Activated naive CD8-positive, alpha-beta T cell treated with anti-CD3 and anti-CD28 coated beads, Interleukin-2, amount 10 ng/mL, durations not matched to agents 7 days and 5 days (primary cell): ENCODE measurements at places on chromosomes 16 and 17. TPM values are rescaled to one million over a fixed set of nuclear protein-coding genes. Genes with fewer than 3 reads are reported as not detected.

- no peak for DNase-seq
These were observed 11.7 kb downstream of the SMPD3 start for GRCh38 chr16:68436581-68436980.

- DNase-seq, result peak; percentile 91
These were observed at the start of gene MRTFB for GRCh38 chr16:14070877-14071575. Gene MRTFB, plus strand, starts transcription at chr16:14071319. Its CDS starts 69,288 bp downstream, at chr16:14140607.

GRCh38 chr16:26951950-26952349 is 114.8 kb upstream of the C16orf82 start:
- DNase-seq, result no peak

GRCh38 chr16:61820398-61820797 is 215.8 kb downstream of the CDH8 start:
- DNase-seq, result no peak

GRCh38 chr17:79679631-79680317 is 51.0 kb upstream of the ENPP7 start:
- DNase-seq, result no peak

DNA sequence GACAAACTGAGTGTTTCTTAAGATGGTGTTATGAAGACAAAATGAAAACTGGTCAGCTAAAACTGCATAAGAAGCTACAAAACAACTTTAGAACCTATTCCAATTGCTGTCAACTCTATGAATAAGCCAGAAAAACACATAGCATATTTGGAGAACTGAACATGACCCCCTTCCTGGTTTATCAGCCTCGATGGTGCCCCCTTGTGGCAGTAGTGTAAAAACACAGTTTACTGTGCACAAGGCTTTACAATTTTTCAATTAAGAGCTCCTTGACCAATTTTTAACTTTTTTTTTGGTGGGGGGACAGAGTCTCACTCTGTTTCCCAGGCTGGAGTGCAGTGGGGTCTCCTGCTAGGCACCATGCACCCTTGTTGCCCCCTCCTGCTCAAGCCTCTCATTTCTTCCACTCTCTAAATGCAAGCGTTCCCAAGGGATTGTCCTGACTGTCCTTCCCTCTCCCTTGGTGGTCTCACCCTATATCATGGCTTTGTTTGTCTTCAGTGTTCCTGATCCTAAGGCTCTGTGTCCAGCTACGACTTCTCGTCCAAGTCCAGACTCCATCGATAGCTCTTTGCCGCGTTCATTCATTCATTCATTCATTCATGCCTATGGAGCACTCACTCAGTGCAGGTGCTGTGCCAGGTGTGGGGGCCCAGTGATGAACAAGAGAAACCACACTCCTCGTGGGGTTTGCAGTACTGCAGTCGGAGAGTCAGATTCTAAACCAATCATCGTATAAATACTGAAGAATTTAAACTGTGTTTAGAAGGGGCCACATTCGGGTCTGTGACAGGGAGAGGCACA is 7.5 kb downstream of the EIF1 start:
- peak; percentile 64 for DNase-seq

Gene COPS3
- total RNA-seq, result 79.5 TPM

- no peak for DNase-seq
These were observed 192.8 kb downstream of the BANP start for GRCh38 chr16:88144028-88144511.

Gene MARVELD3
- total RNA-seq, result not detected

Gene LRRC46
- 0.42 TPM for total RNA-seq

- no peak for DNase-seq
These were observed 25.7 kb downstream of the CMTM4 start for GRCh38 chr16:66670691-66671388.
